ENCODE measurements at places on chromosomes 11 and 22.

- no peak for DNase-seq
Measured at GRCh38 chr11:130872102-130872501, 44.2 kb downstream of the SNX19 start.

- DNase-seq, result no peak
Measured at GRCh38 chr11:50075856-50076255, 43.2 kb downstream of the OR4C45 start.

DNA sequence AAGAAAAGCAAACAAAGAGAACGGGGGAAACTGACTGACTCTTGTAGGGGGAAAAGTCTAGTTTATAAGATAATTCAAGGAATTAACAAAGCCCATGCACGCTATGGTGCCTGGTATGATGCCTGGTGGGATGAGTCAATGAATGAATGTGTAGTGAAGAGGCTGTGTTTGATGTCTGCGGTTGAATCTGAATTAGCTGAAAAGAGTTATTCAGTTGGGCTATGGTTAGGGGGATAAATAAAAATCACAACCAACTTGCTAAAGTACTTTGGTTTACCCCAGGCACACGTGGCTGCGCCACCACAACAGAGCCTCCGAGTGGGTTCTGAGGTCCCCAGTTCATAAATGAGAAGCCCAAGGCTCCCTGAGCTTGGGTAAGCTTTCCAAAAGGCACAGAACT, 369.3 kb upstream of the SYN3 start:
- peak; percentile 85 for DNase-seq

- peak; percentile 34 for DNase-seq
Measured at GRCh38 chr11:11416502-11416901, 63.5 kb upstream of the CSNK2A3 start.

GRCh38 chr22:40463017-40463631, 92.7 kb downstream of the SGSM3 start:
- no peak for DNase-seq

- no peak for DNase-seq
Measured at GRCh38 chr11:106302416-106302815, 225.0 kb downstream of the AASDHPPT start.

DNA sequence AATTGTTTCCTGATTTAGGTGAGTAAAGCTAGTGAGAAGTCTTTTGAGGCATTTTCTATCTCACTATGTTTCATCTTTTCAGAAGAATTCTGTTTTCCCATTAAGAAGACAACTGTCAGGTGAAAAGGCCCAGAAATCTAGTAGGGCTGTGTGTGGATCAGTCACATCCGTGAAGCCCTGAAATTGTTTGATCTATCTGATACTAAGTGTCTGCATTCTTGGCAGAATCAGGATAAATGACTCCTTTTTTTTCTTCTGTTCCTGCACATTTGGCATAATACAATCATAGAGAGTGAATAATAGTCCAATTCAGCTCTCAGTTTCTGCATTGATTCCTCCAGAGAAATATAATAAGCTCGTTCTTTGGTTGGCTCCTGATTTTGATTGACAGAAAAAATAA, 208.3 kb downstream of the NAV2 start:
- no peak for DNase-seq

DNA sequence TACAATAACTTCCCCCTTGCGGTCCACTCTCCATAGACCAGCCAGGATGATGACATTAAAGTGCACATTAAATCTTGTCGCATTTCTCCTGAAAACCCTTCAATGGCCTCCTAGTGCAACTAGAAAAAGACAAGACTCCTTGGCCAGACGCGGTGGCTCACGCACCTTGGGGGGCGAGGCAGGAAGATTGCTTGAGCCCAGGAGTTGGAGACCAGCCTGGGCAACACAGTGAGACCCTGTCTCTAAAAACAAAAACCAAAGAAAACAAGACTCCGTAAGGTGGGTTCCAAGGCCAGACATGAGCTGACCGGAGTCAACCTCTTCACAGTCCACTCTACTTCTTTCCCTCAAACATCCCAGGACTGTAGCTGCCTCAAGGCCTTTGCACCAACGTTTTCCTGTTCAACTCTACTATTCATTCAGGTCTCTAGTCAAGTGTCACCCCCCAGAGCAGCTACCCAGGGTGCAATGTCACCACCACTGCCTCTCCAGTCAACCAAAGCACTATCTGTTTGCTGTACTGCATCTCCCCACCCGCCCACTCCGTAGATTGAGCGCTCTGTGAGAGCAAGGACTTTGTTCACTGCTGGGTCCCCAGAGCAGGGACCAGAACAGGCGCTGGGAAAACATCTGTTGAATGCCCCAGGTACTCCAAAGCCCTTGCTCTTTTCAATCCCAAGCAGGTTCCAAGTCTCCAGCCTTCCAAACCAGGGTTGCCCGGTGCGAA, 739 bp downstream of the ZMAT5 start:
- DNase-seq, result no peak

DNA sequence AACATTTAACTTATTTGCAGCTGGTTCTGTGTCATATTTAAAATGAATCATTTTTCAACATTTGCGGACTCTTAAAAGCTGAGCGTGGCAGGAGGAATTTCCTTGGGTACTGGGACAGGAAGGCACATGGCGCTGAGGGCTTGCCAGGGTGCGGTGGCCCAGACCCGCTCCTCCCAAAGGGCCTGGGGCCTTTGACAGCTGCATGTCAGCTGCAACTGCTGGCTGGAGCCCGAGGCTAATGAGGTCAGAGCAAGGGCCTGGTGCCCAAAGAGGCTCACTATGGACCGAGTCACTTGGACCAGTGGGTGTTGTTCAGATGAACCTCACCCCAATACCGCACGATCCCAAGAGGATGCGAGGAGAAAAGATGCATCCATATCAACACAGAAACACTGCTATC, 326.9 kb downstream of the CTTN start:
- no peak for DNase-seq

DNA sequence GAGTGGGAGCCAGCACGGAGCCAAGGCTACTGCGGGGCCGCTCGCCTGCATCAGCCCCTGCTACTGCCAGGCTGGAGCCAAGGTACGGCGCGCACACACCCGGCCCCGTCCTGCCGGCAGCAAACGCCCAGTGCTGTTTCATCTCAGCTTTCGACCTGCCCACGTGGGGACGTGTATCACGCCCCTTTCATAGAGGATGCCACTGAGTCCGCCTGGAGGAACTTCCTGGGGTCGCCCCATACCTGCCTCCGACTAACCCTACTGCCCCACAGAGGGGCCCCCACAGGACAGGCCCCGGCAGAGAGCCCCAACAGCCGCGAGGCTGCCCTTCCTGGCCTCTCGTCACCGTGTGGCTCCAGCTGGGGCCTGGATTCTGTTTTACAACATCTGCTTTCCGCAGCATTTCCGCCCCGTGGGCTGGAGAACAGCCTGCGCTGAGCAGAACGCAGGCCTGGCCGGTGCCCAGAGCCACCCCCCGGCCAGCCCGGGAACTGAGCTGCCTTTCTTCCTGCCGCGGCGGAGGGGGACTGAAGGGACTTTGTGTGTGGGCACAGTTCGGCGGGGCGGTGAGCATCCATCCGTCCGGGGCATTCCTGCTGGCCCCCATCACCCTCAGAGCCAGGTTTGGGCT, 22.9 kb upstream of the ARHGAP8 start:
- DNase-seq, result peak; percentile 66

Measured in fibroblast of lung (primary cell).